ENCODE measurements at places on chromosomes 6 and 20. TPM values are rescaled to one million over a fixed set of nuclear protein-coding genes. Genes with fewer than 3 reads are reported as not detected.

The TGM3 gene
- 0.82 TPM for total RNA-seq

- no peak for ATAC-seq
These were observed 254.0 kb downstream of the GMDS start for GRCh38 chr6:1991332-1991878.

DNA sequence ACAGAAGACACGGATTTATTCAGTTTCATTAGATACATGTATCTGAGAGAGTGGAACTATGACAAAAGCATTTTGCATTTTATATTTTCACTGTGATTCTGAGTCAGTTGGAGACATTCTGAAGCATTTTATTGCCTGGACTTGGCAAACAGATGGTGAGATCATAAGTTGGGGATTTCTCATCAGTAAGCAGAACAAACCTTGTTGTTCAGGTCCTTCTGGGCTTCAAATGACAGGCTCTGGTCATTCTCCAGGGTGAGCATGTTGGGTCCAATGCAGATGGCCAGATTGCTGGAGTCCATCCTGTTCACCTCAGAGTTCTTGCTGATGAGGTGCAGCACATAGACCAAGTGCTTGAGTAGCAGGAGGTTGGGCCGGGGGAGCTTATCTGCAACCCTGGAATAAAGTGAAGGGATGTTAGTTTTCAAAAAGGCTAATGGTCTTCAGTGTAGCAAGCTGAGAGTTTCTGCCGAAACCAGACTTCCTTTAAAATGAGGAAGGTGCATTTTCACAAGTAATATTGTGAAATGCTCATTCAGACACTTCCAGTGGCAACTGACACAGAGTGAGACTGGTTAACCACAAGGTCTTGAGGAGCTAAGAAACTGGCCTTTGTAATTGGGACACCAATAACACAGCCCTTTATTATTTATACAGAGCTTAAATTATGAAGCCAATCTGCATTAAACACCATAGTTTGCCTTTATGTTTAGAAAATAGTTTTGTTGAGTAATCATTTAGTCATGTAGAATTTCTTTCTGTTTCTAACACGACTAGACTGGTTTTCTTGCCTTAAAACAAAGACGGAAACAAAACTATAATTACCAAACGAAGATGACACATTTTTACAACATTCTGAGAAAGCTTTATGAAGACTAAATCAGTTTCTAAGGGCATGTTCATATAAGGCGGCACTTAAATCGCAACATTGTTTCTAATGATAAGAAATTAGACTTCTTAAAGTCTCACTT, 5.6 kb downstream of the TAGAP start:
- ATAC-seq = peak; percentile 64

The RAB32 gene
- 17.3 TPM for total RNA-seq

The PARD6B gene
- total RNA-seq = 12.0 TPM

DNA sequence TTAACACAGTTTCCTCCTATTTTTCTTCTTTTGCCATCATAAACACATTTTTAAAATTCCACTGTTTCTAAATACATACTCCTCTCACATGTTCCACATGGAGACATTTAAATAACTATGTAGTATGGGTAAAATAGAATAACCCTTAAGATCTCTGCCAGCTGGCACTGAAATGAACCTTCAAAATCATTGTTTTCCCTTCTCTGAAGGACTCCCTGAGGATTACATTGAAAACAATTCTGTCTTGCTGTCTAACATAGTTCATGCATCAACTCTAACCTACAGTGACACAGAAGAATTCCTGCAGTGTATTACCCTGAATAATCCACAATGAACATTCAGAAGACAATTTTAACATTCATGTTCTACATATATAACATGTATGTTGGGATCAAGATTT, 1361.8 kb upstream of the CITED2 start:
- ATAC-seq = no peak

The TSPO2 gene
- total RNA-seq = not detected

Measured in motor neuron (in vitro differentiated cells).